ENCODE measurements at places on chromosomes 6 and 20. TPM values are rescaled to one million over a fixed set of nuclear protein-coding genes. Genes with fewer than 3 reads are reported as not detected.

The MYBL2 gene
- 37.5 TPM for polyA plus RNA-seq

DNA sequence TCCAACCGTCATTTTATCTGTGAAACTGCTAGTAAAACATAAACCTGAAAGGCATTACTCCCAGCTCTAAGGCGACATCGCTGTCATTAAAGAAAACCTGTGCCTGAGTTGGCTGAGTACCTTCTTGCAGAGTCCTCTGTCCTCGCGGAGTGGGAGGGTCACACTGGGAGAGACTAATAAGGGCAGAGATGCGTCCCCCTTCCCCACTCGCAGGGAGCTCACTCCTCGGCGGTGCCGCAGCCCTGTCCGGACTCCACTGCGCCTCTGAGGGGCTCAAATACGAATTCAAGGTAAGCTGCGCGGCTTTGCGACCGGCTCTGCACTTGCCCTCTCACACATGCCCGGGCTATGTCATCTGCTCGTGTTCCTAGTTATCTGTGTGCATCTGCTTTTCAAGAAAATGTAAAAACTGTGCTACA is at the start of gene COL19A1:
COL19A1 (plus strand) TSS at position 206 of the 419 bp plus-strand sequence. CDS start 13,012 bp downstream, outside the sequence.
- no peak for DNase-seq
- no peaks in the 10 kb centered on the region for H3K36me3 ChIP-seq
- peaks cover 9% of the 10 kb centered on the region for H3K4me1 ChIP-seq
- H3K4me3 ChIP-seq: peak within 1 kb of the TSS; percentile 42
- H3K27ac ChIP-seq: no peak within 1 kb of the TSS

The BACH2 gene
- 9.8 TPM for polyA plus RNA-seq

DNA sequence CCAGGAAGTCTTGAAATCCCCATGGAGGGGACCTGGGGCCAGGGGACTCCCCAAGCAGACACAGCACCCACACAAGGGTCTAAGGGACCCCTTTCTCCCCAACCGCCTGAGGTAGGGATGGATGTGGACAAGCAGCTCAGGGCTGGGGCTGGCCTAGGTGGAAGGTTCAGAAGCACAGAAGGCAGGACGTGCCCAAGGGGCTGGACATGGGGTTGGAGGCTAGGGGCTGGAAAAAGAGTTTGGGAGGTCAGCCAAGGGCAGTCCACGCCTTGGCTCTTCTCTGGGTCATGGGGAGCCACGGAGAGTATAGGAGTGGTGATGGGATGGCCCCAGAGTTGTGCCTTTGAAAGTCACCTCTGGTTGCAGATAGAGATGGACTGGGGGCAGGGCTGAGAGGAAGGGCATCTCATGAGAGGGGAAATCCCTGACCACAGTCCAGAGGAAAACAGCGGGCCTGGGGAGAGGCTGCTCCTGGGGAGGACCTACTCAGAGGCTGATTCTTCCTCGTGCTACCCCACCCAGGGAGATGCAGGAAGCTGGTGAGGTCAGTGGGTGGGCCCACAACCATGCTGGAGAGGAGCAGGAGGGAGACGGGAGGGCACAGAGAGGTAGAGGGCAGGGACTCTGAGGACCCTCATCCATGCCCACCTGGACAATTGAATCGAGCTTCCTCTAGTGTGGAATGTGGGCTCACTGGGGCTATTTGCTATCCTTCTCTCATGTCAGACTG is 2.5 kb upstream of the HSPA12B start:
- peaks cover 5% of the 10 kb centered on the region for H3K27me3 ChIP-seq
- H3K27ac ChIP-seq: no peak overlapping the region
- H3K4me1 ChIP-seq: peaks cover 11% of the 10 kb centered on the region
- no peak for DNase-seq

DNA sequence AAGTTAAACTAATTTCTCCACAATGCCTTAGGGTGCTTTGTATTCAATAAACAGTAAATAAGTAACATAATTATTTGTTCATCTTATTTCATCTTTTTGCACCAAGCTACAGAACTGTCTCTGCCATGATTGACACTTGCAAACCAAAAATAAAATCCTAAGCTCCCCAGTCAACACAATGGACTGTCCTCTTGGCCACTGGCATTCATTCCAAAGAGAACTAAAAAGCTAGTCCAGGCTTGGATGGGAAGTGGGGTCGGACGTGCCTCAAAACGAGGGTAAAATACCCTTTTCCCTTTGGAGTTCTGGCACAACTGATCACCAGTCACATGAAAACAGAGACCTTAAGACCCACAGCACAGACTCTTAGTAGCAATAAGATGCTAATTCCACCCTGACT is 66.4 kb upstream of the THBS2 start:
- H3K4me1 ChIP-seq: no peaks in the 10 kb centered on the region
- no peak overlapping the region for H3K27ac ChIP-seq
- no peak overlapping the region for H3K4me3 ChIP-seq
- DNase-seq: no peak
- H3K36me3 ChIP-seq: no peaks in the 10 kb centered on the region

The FRMD1 gene
- 4.4 TPM for polyA plus RNA-seq

Measured in left lung (tissue), 14 donors.